ENCODE measurements at places on chromosomes 7 and 10. TPM values are rescaled to one million over a fixed set of nuclear protein-coding genes. Genes with fewer than 3 reads are reported as not detected.

The RAB19 gene
- total RNA-seq: 12.5 TPM

The RHOBTB1 gene
- total RNA-seq: 0.30 TPM

The ADARB2 gene
- total RNA-seq: 0.05 TPM

The PRR15 gene
- total RNA-seq: not detected

The DNTT gene
- total RNA-seq: not detected

The ZNF853 gene
- 0.23 TPM for total RNA-seq

The CCM2 gene
- 61.3 TPM for total RNA-seq

The ACBD7 gene
- total RNA-seq: 4.8 TPM

The RSPH10B gene
- 0.59 TPM for total RNA-seq

The BMPER gene
- not detected for total RNA-seq

The TRIM73 gene
- total RNA-seq: 6.4 TPM

The OR6B1 gene
- total RNA-seq: not detected

The AP4M1 gene
- total RNA-seq: 12.2 TPM

The ARL4A gene
- 14.8 TPM for total RNA-seq

DNA sequence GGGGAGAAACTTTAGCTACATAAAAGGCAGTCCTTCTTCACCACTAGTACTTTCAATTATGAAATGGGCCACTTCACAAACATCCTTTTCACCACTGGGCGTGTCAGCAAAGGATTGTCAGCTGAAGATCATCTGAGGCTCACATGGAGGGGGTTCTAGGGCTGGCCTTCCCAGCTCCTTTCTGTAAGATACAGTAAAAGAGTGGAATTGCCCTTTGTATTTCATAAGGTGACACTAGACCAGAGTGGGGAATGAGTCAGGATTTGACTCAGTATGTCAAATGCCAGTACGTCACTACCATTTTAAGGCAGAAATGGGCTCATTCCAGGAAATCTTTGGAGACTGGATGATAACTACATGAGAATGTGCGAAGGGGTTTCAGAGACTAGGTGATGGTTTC is 21.2 kb upstream of the BLOC1S2 start:
- H3K27ac ChIP-seq: no peak overlapping the region
- H3K4me1 ChIP-seq: no peaks in the 10 kb centered on the region

GRCh38 chr10:114094795-114095194 is 51.1 kb downstream of the ADRB1 start:
- peaks cover 46% of the 10 kb centered on the region for H3K27me3 ChIP-seq
- H3K4me1 ChIP-seq: peaks cover 29% of the 10 kb centered on the region
- H3K36me3 ChIP-seq: no peaks in the 10 kb centered on the region
- H3K27ac ChIP-seq: no peak overlapping the region
- no peak for DNase-seq

- H3K27ac ChIP-seq: no peak overlapping the region
- H3K4me1 ChIP-seq: peaks cover 3% of the 10 kb centered on the region
- no peak overlapping the region for H3K4me3 ChIP-seq
- H3K27me3 ChIP-seq: peaks cover 35% of the 10 kb centered on the region
These were observed 124.9 kb downstream of the CYP26A1 start for GRCh38 chr10:93198401-93199131.

GRCh38 chr7:90817151-90817550 is 221.0 kb downstream of the CDK14 start:
- H3K27me3 ChIP-seq: peaks cover 6% of the 10 kb centered on the region
- no peaks in the 10 kb centered on the region for H3K36me3 ChIP-seq
- H3K4me1 ChIP-seq: peaks cover 14% of the 10 kb centered on the region
- no peak overlapping the region for H3K27ac ChIP-seq

DNA sequence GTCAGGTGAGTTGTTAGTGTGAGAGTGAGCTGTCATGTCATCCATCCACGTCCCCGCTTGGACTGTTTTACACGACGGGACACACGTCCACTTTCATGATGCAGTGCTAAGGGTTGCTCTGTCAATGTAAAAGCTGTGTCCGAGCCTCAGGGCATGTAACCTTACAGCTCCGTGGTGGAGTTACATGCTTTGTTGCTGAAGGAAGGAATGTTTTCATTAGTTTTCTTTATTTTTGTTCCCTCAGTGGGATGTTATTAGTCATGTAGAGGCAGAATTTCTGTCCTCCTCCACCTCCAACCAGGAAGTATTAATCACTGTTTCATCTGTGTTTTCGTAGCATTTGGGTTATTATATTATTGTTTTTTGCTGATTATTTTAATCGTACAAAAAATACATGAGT is 88.6 kb downstream of the NRG3 start:
- H3K4me3 ChIP-seq: no peak overlapping the region
- H3K27ac ChIP-seq: no peak overlapping the region
- no peak for DNase-seq
- H3K36me3 ChIP-seq: no peaks in the 10 kb centered on the region
- H3K4me1 ChIP-seq: no peaks in the 10 kb centered on the region

- no peaks in the 10 kb centered on the region for H3K27me3 ChIP-seq
- no peak overlapping the region for H3K27ac ChIP-seq
- DNase-seq: peak; percentile 22
These were observed 123.6 kb downstream of the UBE2H start for GRCh38 chr7:129828989-129829736.

GRCh38 chr10:1687623-1688150 is 49.6 kb downstream of the ADARB2 start:
- no peak for DNase-seq
- no peaks in the 10 kb centered on the region for H3K4me1 ChIP-seq
- no peak overlapping the region for H3K4me3 ChIP-seq
- H3K36me3 ChIP-seq: no peaks in the 10 kb centered on the region
- no peak overlapping the region for H3K27ac ChIP-seq

DNA sequence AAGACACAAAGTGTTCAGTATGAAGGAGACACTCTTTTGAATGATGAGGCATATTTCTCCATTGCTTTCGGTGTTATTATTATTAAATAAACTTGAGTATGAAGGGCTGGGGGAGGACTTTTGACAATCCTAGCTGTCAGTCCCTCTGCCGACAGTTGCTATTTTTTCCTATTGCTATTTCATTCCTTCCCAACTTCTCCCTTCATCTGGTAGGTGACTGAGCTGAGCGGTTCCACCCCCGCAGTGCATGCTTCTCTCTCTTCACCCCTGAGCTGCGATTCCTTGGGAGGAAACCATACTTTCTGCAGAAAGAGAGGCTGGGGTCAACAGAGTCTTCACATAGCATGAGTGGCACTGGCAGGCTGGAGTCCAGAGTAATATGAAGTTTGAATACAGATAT is 261.2 kb upstream of the TAC1 start:
- no peak overlapping the region for H3K27ac ChIP-seq
- no peak overlapping the region for H3K4me3 ChIP-seq
- no peaks in the 10 kb centered on the region for H3K27me3 ChIP-seq
- DNase-seq: no peak

DNA sequence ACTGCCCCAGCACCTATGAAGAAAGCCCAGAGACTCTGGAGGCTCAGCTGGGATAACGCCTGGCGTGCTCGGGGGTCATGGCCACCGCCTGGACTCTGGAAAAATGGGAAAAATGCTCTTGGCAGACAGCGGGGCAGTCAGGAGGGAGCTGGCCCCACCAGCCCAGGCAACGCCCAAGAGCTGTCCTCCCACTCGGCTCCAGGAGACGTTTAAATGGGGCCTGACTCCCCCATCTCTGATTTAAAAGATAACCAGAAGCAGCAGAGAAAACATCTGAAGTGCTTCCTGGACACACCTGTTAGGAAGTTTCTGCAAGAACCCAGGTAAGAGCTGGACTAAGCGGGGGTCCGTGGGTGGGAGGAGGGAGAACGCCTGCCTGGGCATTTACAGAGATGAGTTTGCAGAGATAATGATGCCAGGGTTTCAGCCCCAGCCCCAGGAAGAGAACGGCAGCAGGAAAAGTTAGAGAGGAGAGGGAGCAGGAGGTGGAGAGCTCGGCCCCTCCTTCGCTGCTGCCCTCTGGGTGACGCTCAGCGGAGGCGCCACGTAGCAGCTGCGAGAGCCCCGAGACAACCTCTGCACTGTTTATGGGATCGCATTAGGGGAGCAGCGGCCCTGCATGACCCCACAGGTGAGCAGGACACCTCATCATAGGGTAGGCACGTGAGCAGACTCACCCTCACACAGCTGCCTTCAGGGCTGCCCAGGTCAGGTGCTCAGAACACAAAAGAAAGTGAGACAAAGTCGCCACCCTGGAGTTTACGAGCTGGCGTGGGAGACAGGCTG is 83.5 kb upstream of the INSIG1 start:
- H3K36me3 ChIP-seq: no peaks in the 10 kb centered on the region
- H3K4me1 ChIP-seq: peaks cover 12% of the 10 kb centered on the region
- no peak for DNase-seq
- no peak overlapping the region for H3K27ac ChIP-seq

GRCh38 chr7:35253460-35253709 is 515 bp downstream of the TBX20 start:
- peak overlapping the region; percentile 71 for H3K4me3 ChIP-seq
- peaks cover 86% of the 10 kb centered on the region for H3K27me3 ChIP-seq
- H3K36me3 ChIP-seq: no peaks in the 10 kb centered on the region
- peaks cover 11% of the 10 kb centered on the region for H3K4me1 ChIP-seq
- DNase-seq: no peak

- H3K27ac ChIP-seq: no peak overlapping the region
- DNase-seq: no peak
- H3K36me3 ChIP-seq: no peaks in the 10 kb centered on the region
- no peaks in the 10 kb centered on the region for H3K4me1 ChIP-seq
These were observed 145.6 kb upstream of the SEMA3C start for GRCh38 chr7:81064426-81064825.

GRCh38 chr10:3148041-3148440 is 24.5 kb downstream of the PITRM1 start:
- H3K27me3 ChIP-seq: no peaks in the 10 kb centered on the region
- DNase-seq: no peak
- H3K4me3 ChIP-seq: no peak overlapping the region
- H3K27ac ChIP-seq: no peak overlapping the region

GRCh38 chr10:90579602-90580242 is 278.1 kb downstream of the HTR7 start:
- H3K4me1 ChIP-seq: no peaks in the 10 kb centered on the region
- H3K27me3 ChIP-seq: no peaks in the 10 kb centered on the region
- no peak overlapping the region for H3K27ac ChIP-seq

- H3K27me3 ChIP-seq: peaks cover 14% of the 10 kb centered on the region
- H3K4me3 ChIP-seq: no peak overlapping the region
- peaks cover 8% of the 10 kb centered on the region for H3K4me1 ChIP-seq
- H3K27ac ChIP-seq: no peak overlapping the region
- DNase-seq: no peak
These were observed 72.9 kb upstream of the LOXL4 start for GRCh38 chr10:98340940-98341310.

GRCh38 chr7:148110097-148110868 is 480.3 kb upstream of the C7orf33 start:
- DNase-seq: no peak
- H3K4me1 ChIP-seq: no peaks in the 10 kb centered on the region
- no peak overlapping the region for H3K4me3 ChIP-seq
- H3K27ac ChIP-seq: no peak overlapping the region
- no peaks in the 10 kb centered on the region for H3K36me3 ChIP-seq
- H3K27me3 ChIP-seq: no peaks in the 10 kb centered on the region

DNA sequence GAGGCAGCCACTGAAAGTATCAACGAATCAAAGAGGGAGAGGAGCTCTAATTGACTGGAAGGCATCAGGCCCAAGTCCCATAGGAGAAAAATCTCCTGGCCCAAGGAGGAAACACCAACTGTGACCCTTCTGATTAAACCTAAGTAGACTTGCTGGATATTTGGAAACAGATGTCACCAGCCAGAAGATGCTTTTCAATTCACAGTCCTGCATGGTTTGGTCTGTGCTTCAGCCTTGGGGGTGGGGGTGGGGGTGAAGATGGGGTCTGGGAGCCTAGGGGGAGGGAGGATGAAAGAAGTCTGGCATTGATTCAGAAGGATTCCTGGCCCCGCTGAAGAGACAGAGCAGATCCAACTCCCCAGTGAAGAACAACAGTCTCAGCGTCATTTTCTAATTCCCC is 623.7 kb downstream of the PARD3 start:
- no peaks in the 10 kb centered on the region for H3K27me3 ChIP-seq
- no peaks in the 10 kb centered on the region for H3K36me3 ChIP-seq
- DNase-seq: no peak
- H3K27ac ChIP-seq: no peak overlapping the region
- H3K4me1 ChIP-seq: no peaks in the 10 kb centered on the region

DNA sequence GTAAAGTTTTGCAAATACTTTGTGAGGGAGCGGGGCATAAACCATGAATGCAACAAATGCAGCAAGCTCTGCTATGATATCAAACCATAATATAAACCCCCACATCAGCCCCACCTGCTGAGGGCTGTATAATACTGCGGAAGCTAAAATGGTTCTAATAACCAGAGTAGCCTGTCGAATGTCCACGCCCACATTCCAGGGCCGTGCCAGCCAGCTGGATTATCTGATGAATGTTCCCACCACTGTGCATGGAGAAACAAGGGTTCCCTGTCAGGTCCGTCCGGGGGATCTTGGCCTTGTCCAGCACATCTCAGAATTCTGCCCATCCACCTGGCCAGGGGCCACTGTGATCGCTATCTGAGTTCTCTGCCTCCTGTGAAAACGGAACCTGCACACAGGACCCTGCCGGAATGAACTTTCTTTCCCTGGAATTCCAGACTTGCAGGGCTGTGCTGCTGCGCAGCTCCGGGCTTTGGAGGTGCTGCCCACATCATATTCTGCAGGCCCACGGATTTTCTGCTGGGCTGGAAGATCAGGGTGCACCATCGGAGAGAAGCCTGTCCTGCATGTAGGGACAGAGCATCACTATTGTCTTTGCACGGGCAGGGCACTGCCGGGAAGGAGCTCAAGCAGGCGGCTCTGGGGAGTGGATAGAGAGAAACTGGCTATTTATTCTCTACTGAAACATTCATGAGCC is 77.0 kb upstream of the GNA12 start:
- peaks cover 57% of the 10 kb centered on the region for H3K36me3 ChIP-seq
- no peak for DNase-seq
- no peaks in the 10 kb centered on the region for H3K27me3 ChIP-seq
- H3K4me3 ChIP-seq: no peak overlapping the region

DNA sequence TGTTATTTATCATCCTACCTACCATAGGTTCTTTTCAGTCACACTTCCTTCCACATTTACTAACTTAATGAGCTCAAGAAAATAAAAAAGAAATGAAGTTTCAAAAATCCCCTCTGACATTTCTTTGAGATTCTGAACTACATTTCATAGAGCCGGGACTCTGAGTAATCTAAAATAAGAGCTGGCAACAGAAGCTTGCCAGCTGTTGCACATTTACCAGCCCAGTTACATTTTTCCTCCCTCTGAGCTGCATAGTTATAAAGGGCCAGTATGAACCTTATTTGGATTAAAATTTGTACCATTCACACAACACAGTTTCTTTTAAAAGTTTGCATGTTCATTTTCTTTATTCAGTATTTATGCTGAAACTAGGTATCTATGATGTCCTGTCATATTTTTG is 119.5 kb upstream of the CAV2 start:
- H3K27me3 ChIP-seq: peaks cover 2% of the 10 kb centered on the region
- H3K36me3 ChIP-seq: no peaks in the 10 kb centered on the region
- H3K27ac ChIP-seq: no peak overlapping the region
- DNase-seq: no peak
- H3K4me3 ChIP-seq: no peak overlapping the region

- H3K4me1 ChIP-seq: peaks cover 4% of the 10 kb centered on the region
- H3K27me3 ChIP-seq: peaks cover 6% of the 10 kb centered on the region
- no peak for DNase-seq
- H3K36me3 ChIP-seq: no peaks in the 10 kb centered on the region
- no peak overlapping the region for H3K4me3 ChIP-seq
These were observed 49.6 kb downstream of the MPP7 start for GRCh38 chr10:28253169-28253785.
